Stimulated activated naive CD8-positive, alpha-beta T cell treated with anti-CD3 and anti-CD28 coated beads, Interleukin-15, Interleukin-2, amounts not matched to agents 100 U/mL and 50 U/mL, for 24 hours (primary cell): ENCODE measurements at places on chromosomes 5 and 9.

DNA sequence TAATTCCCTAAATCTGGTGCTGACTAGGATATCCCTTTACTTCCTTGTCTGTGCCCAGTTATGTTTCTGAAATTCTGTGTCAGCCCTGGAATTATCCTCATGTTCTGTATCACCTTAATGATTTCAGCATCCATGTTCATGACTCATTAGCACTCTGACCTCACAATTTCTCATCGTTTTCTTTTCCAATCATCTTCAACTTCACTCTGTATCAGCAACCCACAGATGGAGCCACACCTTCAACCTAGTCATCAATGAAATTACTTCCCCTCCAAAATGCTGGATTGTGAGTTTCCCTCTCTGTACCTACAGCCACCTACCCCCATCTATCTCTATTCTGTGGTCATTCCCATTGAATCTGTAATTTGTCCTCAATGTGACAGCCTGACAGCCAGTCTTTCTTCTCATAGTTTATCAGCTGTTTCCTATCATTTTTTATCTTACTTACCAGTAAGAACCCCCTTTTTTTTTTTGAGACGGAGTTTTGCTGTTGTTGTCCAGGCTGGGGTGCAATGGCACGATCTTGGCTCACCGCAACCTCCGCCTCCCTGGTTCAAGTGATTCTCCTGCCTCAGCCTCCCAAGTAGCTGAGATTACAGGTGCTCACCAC, 3.1 kb upstream of the IL6ST start:
- DNase-seq, result no peak

GRCh38 chr5:54520438-54520846, 2.9 kb downstream of the SNX18 start:
- DNase-seq, result no peak

DNA sequence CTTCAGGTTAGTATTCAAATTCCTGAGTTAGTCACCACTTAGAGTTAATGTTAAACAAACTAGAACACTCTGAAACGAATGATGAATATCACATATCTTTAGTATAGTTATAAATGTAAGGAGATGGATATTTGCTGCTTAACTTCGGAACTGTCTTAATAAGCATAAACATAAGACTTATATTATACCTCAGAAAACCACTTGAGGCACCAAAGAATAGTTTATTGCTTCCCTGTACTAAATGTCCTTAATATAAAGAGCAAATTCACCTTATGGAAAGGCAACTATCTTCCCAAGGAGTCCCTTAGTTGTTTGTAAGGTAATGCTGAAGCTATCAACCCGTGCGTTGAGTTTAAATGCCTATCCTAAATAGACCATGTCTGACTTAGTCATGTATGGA, 300.0 kb upstream of the ADAMTSL1 start:
- no peak for DNase-seq

GRCh38 chr9:88242879-88243278, 104.6 kb upstream of the SPATA31C2 start:
- DNase-seq, result no peak

GRCh38 chr5:902129-902916, 9.6 kb downstream of the TRIP13 start:
- no peak for DNase-seq

DNA sequence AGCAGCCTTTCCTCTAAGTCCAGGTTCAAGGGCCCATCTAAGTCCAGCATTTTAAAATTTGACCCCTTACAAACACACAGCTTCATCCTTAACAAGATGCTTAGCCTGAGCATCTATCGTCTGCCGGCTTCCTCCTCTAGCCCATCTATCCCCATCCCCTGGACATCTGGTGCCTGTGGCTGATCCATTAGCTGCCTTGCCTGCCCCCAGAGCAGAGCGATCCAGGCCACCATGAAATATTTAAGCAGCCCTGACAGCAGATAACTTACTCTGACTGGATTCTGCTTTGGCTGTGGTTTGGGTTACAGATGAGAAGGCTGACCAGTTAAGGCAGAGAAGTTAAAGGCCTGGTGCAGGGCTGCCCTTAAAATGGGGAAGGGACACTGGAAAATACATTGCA, 30.9 kb upstream of the CPEB4 start:
- no peak for DNase-seq

DNA sequence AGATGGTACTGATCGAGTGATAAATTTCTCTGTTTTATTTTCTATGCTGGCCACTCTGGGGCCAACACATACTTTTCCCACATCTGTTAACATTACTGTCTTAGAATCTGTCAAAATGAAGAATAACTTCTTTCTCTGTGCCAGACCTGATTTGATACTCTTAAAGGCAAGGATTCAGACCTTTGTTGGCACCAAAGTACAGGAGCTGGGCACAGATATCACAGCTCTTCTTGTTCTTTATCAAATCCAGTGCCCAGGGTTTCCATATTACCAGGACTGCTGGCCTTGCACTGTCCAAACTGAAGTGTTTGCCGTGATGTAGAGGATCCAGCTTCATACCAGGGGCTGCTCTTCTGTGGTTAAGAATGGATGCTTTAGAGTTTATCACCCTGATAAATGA, 20.9 kb downstream of the ZNF474 start:
- no peak for DNase-seq

DNA sequence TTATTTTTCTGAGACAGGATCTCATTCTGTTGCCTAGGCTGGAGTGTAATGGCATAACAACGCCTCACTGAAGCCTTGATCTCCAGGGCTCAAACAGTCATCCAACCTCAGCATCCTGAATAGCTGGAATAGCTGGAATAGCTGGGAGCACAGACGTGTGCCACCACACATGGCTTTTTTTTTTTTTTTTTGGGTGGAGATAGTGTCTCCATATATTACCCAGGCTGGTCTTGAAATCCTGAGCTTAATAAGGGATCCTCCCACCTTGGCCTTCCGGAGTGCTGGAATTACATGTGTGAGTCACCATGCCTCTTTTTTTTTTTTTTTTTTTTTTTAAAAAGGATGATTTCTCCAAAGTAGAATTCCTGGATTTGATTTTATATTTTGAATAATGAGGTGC, 60.7 kb downstream of the NSD1 start:
- DNase-seq, result no peak

- peak; percentile 83 for DNase-seq
Measured at GRCh38 chr5:67206929-67207328, 10.3 kb upstream of the CD180 start.

- no peak for DNase-seq
Measured at GRCh38 chr9:85445887-85446286, 295.9 kb downstream of the AGTPBP1 start.

DNA sequence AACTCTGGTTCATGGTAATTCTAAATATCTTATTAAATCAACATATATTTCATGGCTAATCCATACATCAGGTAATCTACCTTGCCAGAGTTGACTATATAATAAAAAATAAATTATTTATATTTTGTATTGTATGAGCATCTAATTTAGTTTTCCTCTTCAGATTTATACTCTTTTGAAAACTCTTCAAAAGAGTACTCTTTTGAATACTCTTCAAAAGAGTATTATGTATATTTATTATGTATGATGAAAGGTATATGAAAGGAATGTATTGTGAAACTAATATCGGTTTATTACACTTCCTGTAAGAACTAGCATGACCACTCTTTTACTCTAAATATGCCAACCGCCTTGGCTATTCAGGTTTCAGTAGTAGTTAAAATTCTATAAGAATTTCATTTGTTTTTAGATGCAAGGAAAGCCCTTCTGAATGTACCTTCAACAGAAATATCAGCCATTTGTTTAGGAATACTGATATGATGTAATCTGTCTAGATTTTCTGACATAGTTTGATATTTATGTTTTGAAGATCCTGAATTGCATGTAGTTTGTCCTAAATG, 178.7 kb downstream of the WDR70 start:
- no peak for DNase-seq

GRCh38 chr9:21043841-21044240, 12.4 kb upstream of the HACD4 start:
- no peak for DNase-seq

GRCh38 chr9:131762356-131762932, 22.6 kb upstream of the RAPGEF1 start:
- peak; percentile 86 for DNase-seq

DNA sequence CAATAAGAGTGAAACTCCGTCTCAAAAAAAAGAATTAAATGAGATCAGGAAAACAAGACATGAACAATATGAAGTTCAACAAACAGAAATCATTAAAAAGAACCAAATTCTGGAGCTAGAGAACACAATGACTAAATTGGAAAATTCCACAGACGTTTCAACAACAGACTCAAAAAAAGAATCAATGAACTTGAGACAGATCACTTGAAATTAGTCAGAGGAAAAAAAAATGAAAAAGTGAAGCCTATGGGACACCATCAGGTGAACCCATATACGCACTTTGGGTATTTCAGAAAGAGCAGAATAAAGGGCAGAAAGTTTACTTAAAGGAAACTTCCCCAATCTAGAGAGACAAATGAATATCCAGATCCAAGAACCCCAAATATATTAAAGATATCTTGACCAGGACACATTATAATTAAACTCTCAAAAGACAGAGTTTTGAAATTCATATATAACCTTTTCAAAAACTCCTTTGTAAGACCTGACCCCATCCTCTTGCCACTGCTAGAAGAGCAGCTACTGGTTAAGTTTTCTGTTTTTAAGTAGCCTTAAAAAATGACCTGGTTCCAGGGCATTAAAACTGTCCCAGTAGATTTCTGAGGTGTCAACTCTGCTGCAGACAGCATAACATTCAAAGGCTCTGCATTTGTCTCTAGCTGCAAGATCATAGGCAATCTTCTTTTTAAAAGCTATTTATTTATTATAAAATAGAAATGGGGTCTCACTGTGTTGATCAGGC, 7.7 kb upstream of the MATR3 start:
- no peak for DNase-seq

- DNase-seq, result no peak
Measured at GRCh38 chr9:21002040-21002439, 29.4 kb downstream of the HACD4 start.

GRCh38 chr9:522658-523057, 308.0 kb downstream of the DOCK8 start:
- no peak for DNase-seq

GRCh38 chr5:113245427-113246225, 189.2 kb downstream of the TSSK1B start:
- no peak for DNase-seq

DNA sequence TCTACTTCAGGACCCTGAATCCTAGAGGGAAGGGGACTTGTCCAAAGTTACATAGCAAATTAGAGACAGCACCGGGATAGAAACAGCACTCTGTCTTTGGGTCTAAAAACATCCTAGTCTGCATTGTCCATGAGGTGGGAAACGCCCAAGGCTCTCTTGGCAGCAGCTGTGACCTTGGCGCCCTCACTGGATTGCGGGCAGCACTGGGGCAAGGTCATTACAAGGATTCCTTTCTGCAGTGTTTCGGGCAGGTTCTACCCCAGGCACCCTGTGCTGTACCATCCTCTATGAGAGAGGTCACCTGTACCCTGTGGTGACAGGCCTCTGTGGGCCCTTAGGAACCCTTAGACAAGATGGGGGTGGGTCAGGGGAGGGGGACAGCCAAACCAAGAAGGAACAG, 8.6 kb downstream of the CD74 start:
- DNase-seq, result no peak

DNA sequence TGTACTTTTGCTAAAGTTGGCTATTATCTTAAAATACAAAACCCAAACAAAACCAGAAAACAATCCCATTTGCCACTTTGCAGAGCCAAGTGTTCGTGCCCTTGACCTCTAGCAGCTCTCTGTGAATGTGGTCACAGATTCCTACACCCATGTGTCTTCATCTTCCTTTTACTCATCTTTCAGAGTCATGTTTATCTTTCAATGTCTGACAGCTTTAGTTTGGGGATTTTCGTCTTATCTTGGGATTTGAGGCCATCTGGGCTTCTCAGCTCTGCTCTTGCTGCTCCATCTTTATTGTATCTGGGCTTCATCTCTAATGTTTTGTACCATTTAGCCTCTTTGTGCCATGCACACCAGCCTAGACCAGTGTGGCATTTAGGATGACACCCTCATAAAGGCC, 81.0 kb downstream of the DAPK1 start:
- DNase-seq, result no peak

DNA sequence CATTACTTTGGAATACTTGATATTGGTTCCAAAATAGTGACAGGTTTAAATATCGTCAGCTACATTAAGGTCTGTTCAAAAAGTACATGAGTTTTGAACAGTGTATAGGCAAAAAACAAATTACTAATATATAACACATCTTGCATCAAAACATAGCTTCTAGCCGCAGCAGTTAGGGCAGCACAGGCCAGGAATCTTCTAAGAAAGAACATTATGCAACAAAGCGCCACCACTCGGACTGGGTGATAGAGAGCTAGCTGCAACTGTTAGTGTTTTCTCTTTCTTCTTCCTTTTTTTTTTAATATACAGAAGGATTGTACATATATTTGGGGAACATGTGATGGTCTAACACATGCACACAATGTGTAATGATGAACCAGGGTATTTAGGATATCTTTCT, 504.5 kb downstream of the NR2F1-AS1 start:
- DNase-seq, result no peak

DNA sequence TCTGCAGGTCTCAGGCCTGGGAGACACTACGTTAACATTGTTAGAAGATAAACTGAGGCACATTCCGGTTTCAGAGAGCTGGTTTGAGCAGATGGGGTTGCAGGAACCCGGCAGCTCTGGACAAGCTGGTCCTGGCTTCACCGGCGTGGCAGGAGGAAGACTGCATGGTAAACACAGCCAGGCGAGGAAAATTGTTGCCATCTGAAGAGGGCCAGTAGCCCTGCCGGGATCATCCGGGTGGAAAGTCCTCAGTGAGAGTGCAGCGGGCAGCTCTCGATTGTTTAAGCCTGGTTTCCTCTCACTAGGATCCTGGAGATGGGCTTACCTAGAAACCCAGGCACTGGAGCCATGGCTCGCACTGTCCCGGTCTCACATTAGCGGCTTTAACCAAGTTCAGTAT, 226.9 kb downstream of the IRX2 start:
- no peak for DNase-seq

DNA sequence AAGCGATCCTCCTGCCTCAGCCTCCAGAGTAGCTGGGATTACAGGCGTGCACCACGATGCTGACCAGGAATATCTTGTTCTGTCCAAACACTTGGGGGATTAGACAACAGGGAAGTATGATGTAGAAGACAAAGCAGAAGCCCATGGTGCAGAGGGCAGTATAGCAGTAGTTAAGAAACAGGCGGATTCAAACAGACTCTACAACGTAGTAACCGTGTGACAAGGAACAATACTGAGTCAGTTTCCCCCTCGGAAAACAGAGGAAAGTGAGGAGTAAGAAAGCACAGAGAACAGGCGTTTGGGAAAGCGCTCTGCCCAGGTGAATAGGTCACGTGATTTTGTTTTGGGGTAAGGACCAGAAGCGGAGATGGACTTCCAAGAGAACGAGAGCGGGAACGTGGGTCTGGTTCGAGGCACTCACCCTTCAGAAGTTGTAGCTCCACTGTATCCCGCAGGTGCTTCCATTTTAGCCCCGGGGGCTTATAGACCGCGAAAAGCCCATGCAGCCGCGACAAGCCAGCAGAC, 306 bp downstream of the TRUB2 start:
- no peak for DNase-seq

GRCh38 chr9:115593587-115594091, 475.7 kb upstream of the TNC start:
- DNase-seq, result no peak

GRCh38 chr5:134413046-134413445, 1.4 kb upstream of the CDKN2AIPNL start:
- DNase-seq, result no peak
